ENCODE measurements at places on chromosomes 2 and 18. TPM values are rescaled to one million over a fixed set of nuclear protein-coding genes. Genes with fewer than 3 reads are reported as not detected.

MC2R gene
- total RNA-seq = not detected

GRCh38 chr2:129404000-129404685 is 575.3 kb upstream of the RAB6C start:
- peaks cover 17% of the 10 kb centered on the region for H3K4me1 ChIP-seq
- H3K27me3 ChIP-seq = no peaks in the 10 kb centered on the region
- peak; percentile 49 for DNase-seq
- no peak overlapping the region for H3K4me3 ChIP-seq
- no peaks in the 10 kb centered on the region for H3K36me3 ChIP-seq
- peak overlapping the region; percentile 69 for H3K27ac ChIP-seq

GRCh38 chr2:165868211-165868610 is 74.2 kb upstream of the GALNT3 start:
- no peaks in the 10 kb centered on the region for H3K4me1 ChIP-seq
- H3K36me3 ChIP-seq = no peaks in the 10 kb centered on the region
- H3K27me3 ChIP-seq = no peaks in the 10 kb centered on the region
- H3K4me3 ChIP-seq = no peak overlapping the region
- no peak overlapping the region for H3K27ac ChIP-seq

DNA sequence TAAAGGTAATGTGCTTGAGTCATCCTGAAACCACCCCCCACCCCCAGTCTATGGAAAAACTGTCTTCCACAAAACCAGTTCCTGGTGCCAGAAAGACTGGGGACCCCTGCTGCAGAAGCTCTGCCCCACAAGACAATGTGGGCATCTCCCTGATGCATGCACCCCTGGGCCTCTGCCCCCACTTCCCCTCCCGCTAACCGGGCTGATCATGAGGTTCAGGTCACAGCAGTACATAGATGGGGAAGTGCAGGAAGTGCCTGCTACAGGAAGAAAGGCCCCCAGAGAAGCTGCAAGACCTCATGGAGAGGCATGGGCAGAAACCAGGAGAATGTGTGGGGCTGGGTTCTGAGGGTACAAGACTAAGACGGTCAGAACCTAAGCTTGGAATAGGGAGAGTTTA is 243.4 kb upstream of the ID2 start:
- DNase-seq = no peak
- H3K4me1 ChIP-seq = no peaks in the 10 kb centered on the region
- no peaks in the 10 kb centered on the region for H3K27me3 ChIP-seq
- no peak overlapping the region for H3K4me3 ChIP-seq

- H3K27me3 ChIP-seq = no peaks in the 10 kb centered on the region
- H3K4me1 ChIP-seq = no peaks in the 10 kb centered on the region
- DNase-seq = no peak
- no peak overlapping the region for H3K27ac ChIP-seq
- H3K36me3 ChIP-seq = no peaks in the 10 kb centered on the region
- H3K4me3 ChIP-seq = no peak overlapping the region
Measured at GRCh38 chr18:6056171-6056910, 161.0 kb upstream of the TMEM200C start.

GRCh38 chr18:28359176-28359575 is 182.2 kb upstream of the CDH2 start:
- H3K4me1 ChIP-seq = no peaks in the 10 kb centered on the region
- DNase-seq = no peak
- no peak overlapping the region for H3K27ac ChIP-seq
- no peak overlapping the region for H3K4me3 ChIP-seq
- H3K36me3 ChIP-seq = no peaks in the 10 kb centered on the region

DNA sequence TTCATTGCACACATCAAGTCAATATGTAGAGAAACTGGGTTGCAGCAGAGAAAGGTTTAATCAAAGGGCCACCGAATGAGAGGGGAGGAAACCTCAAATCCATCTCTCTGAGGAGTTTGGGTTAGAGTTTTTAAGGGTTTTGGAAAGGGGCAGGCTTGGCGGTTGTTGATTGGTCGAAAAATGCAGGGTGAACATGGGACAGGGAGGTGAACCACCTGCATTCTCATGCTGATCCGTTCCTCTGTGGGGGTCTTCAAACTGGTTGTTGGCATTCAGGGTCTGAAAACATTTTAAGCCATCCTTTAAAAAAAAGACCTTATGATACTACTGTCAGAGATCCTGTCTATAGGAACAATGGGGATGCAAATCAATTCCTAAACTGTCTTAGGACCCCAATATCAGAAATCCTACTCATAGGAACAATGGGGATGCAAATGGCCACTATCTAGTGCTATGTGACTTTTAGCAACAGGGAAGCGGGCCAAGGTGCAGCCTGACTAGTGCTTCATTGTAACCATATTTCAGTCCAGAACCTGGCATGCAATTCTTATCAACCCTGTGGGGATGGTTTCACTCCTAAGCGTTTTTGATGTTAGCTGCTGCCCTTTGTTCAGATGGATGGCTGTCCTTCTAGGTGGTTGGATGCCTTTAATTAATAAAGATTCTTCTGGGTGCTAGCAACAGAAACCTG is 120.1 kb upstream of the MGAT5 start:
- H3K36me3 ChIP-seq = no peaks in the 10 kb centered on the region
- peaks cover 6% of the 10 kb centered on the region for H3K27me3 ChIP-seq
- H3K4me1 ChIP-seq = peaks cover 27% of the 10 kb centered on the region
- no peak for DNase-seq

DNA sequence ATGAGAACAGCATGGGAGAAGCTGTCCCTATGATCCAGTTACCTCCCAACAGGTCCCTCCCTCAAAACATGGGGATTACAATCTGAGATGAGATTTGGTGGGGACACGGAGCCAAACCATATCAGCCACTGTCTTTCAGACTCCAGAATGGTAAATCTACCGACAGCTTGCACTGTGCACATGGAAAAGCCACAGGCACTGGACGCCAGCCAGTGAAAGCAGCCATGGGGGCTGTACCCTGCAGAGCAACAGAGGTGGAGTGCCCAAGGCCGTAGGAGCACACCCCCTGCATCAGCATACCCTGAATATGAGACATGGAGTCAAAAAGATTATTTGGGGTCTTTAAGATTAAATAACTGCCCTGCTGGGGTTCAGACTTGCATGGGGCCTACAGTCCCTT is 218.4 kb downstream of the PDE1A start:
- no peaks in the 10 kb centered on the region for H3K27me3 ChIP-seq
- no peak for DNase-seq
- no peak overlapping the region for H3K4me3 ChIP-seq
- no peaks in the 10 kb centered on the region for H3K4me1 ChIP-seq
- H3K27ac ChIP-seq = no peak overlapping the region

LDAH gene
- 0.97 TPM for total RNA-seq

DNA sequence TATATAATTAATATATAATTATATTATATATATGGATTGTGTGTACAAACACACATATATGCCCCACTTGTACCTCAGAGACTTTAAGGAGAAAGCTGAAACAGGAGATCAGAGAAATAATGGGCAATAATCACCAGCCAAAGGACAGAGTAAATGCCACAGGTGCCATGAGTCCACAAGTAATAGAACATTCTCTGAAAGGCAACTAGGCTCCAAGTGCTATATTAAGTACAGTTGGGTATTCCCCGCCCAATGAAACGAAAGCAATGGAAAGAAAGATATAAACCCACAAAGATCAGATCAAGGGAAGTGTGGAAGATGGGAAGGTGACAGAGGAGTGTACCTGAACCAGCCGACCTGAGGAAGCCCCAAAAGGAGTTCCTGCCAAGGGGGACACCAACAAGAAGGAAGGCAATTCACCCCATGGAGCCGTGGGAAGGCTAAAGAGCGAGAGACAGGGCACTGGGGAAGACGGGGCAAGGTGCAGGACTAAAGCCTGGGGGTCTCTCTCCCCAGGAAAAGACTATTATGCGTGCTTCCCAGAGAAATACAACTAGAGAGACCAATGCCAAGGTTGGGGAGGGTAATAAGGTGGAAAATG is 19.0 kb downstream of the DYM start:
- peaks cover 44% of the 10 kb centered on the region for H3K4me1 ChIP-seq
- no peaks in the 10 kb centered on the region for H3K36me3 ChIP-seq
- H3K27ac ChIP-seq = no peak overlapping the region
- H3K27me3 ChIP-seq = no peaks in the 10 kb centered on the region
- DNase-seq = no peak
- H3K4me3 ChIP-seq = peak overlapping the region; percentile 41

TYW5 gene
- 4.5 TPM for total RNA-seq

- no peak overlapping the region for H3K4me3 ChIP-seq
- no peaks in the 10 kb centered on the region for H3K4me1 ChIP-seq
- DNase-seq = no peak
- no peaks in the 10 kb centered on the region for H3K27me3 ChIP-seq
- no peak overlapping the region for H3K27ac ChIP-seq
Measured at GRCh38 chr18:55163550-55163949, 204.3 kb upstream of the CCDC68 start.

NYAP2 gene
- total RNA-seq = 0.36 TPM

- no peak overlapping the region for H3K27ac ChIP-seq
- H3K36me3 ChIP-seq = no peaks in the 10 kb centered on the region
- no peaks in the 10 kb centered on the region for H3K4me1 ChIP-seq
- DNase-seq = no peak
- no peaks in the 10 kb centered on the region for H3K27me3 ChIP-seq
Measured at GRCh38 chr2:203710226-203710625, 3.8 kb downstream of the CD28 start.

ZNF396 gene
- 0.29 TPM for total RNA-seq

- no peak overlapping the region for H3K4me3 ChIP-seq
- no peaks in the 10 kb centered on the region for H3K36me3 ChIP-seq
- H3K27ac ChIP-seq = no peak overlapping the region
Measured at GRCh38 chr18:4251873-4252272, 203.2 kb downstream of the DLGAP1 start.

DNA sequence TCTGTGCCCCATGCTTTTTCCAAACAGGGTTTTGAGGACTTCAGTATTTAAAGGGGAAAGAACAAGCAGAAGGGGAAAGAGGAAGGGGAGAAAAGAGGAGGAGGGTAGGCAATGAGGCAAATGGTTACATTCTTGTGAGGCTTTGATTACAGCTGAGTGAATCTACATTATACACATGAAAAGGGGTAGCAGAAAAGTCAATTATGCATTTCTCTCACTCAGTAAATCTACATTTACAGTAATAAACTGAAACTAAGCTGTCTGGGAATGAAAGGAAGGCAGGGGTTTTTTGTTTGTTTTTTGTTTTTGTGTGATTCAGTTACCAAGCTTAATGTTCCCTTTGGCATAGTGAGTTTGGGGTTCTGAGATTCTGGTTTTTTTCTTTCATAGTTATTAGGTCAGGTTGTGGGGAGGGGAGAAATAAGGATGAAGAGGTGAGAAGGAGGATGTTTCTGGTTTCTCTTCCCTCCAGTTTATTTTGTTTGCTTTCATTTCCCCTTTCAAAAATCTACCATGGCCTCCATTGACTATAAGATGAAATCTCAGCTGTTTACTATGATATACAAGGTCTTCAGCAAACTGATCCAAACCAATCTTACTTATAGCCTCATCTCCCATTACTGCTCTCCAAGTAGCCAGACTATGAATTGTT is 18.7 kb downstream of the C18orf63 start:
- no peak for DNase-seq
- H3K4me1 ChIP-seq = no peaks in the 10 kb centered on the region
- no peak overlapping the region for H3K27ac ChIP-seq

GRCh38 chr2:96692094-96692971 is 47.5 kb downstream of the LMAN2L start:
- no peak for DNase-seq
- no peak overlapping the region for H3K27ac ChIP-seq
- no peak overlapping the region for H3K4me3 ChIP-seq
- H3K4me1 ChIP-seq = no peaks in the 10 kb centered on the region
- no peaks in the 10 kb centered on the region for H3K36me3 ChIP-seq

DNA sequence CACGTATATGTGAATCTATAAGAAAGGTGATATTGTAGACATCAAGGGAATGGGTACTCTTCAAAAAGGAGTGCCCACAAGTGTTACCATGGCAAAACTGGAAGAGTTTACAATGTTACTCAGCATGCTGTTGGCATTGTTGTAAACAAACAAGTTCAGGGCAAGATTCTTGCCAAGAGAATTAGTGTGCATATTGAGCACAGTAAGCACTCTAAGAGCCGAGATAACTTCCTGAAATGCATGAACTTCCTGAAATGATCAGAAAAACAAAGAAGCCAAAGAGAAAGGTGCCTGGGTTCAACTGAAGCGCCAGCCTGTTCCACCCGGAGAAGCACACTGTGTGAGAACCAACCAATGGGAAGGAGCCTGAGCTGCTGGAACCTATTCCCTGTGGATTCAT is 101.0 kb downstream of the HS6ST1 start:
- no peak overlapping the region for H3K27ac ChIP-seq
- H3K4me3 ChIP-seq = no peak overlapping the region
- H3K4me1 ChIP-seq = no peaks in the 10 kb centered on the region
- H3K36me3 ChIP-seq = no peaks in the 10 kb centered on the region

Data from gastrocnemius medialis (tissue), 4 donors.